ENCODE measurements at places on chromosomes 11 and 22. TPM values are rescaled to one million over a fixed set of nuclear protein-coding genes. Genes with fewer than 3 reads are reported as not detected.

The CTSW gene
- 2.7 TPM for total RNA-seq

The USP2 gene
- 7.3 TPM for total RNA-seq

The SLC17A6 gene
- not detected for total RNA-seq

The CHRM1 gene
- total RNA-seq = 0.09 TPM

The HEPHL1 gene
- total RNA-seq = not detected

The TOMT gene
- not detected for total RNA-seq

The GGTLC2 gene
- total RNA-seq = not detected

The UPB1 gene
- total RNA-seq = 0.83 TPM

The TNNT3 gene
- 1.5 TPM for total RNA-seq

GRCh38 chr22:44378380-44378779 is 65.6 kb upstream of the SHISAL1 start:
- DNase-seq = no peak

GRCh38 chr11:113305440-113306336 is 8.7 kb upstream of the TTC12 start:
- peak; percentile 79 for DNase-seq

DNA sequence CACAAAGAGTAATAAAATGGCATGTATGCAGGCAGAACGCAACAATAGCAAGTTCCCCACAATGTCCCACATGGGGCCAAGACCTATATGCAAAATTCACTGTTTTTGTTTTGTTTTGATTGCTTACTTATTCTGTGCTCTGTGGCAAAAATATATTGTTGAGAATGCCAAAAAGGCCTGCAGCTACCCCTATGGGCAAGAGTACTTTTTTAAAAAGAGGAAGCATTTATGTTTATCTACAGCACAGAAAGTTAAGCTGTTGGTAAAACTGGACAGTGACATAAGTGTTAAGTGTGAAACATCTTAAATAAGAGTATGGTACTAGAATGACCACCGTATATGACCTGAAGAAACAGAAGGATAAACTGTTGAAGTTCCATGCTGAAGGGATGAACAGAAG is 301.9 kb upstream of the ZC3H12C start:
- no peak for DNase-seq

DNA sequence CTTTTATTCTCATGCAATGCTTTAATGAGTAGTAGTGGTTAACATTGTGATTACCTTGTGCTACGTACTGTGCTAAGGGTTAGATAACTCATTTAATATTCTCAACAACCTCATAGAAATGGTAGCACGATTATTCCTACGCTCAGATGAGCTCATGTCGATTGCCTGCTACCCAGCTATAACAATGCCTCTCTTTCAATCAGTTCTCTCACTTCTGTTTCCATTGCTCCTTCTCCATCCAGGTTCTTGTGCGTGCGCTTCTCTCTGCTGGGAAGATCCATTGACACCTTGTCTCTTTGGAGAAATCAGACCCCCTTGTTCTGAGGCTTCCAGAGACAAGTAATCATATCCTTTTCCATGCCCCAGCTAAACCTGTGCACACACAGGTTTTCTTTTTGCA is 120.8 kb downstream of the NECTIN1 start:
- DNase-seq = no peak

- DNase-seq = no peak
Measured at GRCh38 chr11:18567081-18567480, 21.5 kb downstream of the UEVLD start.

- no peak for DNase-seq
Measured at GRCh38 chr11:66324664-66325063, 7.8 kb upstream of the CD248 start.

- DNase-seq = no peak
Measured at GRCh38 chr11:121063728-121064127, 37.3 kb upstream of the TECTA start.

GRCh38 chr11:96254854-96255253 is 88.1 kb downstream of the MAML2 start:
- no peak for DNase-seq

DNA sequence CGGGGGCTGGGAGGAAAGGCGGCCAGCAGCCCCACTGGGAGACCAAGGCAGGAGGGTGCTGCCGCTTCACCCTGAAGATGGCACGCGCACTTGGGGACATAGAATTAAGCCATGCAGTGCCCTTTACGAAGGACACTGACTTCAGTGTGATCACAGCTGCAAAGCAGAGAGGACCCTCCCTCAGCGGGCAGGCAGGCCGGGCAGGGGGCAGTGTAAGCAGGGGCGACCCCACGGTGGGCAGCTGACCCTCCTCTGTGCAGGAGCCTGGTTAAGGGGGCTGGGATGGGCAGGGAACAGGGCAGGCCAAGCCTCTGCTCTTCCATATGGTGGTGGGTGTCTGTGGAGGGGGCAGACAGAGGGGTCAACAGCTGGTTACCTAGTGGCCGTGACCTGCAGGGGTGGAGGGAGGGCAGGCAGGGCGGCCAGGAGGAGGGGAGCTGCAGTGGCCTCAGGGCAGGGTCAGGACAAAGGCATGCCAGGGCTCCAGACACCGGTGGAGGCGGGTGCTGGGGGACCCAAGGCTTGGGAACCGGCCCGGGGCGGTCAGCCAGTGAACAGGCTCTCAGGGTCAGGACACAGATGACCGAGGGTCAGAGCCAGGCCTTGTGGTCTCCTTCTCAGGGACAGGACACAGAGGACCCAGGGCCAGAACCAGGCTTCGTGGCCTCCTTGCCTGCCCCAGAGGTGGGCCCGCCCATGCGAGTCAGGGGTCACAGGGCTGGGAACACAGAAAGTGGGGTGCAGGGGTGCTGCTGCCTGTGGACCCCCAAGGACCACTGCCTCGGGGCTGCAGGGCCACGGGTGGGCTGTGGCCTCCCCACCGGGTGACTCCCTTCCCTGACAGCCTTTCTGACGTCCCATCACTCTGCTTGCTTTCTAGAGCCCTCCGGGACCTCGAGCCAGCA is 7.2 kb downstream of the LMNTD2 start:
- DNase-seq = no peak

DNA sequence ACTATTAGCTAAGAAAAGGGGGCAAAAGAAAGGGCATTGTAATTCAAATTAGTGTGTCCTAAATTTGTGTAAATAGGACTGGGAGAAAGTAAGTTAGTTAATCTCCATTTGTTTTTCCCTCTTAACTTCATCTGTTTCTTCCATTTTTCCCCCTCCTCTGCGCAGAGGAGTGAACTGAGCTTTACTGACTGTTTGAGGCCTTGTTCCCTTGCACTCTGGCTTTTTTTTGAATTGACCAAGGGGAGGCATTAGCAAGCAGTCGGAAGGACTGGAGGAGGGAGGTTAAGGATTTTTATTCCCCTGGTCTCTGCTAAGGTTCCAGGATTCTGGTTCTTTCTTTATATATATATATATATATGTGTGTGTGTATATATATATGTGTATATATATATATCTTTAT is 15.2 kb upstream of the FANCF start:
- DNase-seq = no peak

GRCh38 chr11:14519597-14519916 is 629 bp downstream of the PSMA1 start:
- no peak for DNase-seq

DNA sequence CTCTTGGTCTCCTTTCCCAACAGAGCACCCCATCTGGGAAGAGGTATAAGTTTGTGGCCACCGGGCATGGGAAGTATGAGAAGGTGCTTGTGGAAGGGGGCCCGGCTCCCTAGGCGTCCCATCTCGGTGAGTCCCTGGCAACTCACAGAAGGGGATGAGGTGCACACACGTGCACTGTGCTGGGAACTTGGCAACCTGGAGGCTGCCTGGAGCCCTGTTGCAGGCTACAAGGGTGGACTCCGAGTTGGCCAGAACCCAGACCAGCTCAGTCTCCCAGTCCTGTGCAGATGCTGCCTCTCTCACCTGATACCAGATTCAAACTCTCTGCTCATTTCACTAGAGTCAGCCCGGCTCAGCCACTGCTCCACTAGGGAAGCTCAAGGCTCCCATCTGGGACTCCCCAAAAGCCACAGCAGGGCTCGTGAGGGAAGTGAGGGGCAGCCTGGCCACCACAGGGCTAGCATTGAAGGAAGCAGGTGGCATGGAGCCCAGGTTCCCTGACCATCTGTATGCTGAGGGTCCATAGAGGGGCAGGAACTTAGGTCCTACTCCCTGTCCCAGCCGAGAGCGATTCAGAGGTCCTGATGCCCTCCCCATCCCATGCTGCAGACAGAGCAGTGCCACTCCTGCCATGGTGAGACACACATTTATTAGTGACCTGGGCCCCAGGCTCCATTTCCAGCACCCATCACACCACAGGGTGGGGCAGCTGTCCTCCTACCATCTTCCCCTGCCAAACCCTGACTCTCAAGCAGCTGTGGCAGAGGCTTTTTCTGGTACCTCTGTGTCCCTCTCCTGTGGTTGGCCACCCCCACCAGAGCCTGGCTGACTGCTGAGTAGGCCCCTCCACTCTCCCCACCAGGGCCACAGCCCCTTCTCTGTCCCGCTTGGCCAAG is 4.0 kb downstream of the PRR33 start:
- no peak for DNase-seq

DNA sequence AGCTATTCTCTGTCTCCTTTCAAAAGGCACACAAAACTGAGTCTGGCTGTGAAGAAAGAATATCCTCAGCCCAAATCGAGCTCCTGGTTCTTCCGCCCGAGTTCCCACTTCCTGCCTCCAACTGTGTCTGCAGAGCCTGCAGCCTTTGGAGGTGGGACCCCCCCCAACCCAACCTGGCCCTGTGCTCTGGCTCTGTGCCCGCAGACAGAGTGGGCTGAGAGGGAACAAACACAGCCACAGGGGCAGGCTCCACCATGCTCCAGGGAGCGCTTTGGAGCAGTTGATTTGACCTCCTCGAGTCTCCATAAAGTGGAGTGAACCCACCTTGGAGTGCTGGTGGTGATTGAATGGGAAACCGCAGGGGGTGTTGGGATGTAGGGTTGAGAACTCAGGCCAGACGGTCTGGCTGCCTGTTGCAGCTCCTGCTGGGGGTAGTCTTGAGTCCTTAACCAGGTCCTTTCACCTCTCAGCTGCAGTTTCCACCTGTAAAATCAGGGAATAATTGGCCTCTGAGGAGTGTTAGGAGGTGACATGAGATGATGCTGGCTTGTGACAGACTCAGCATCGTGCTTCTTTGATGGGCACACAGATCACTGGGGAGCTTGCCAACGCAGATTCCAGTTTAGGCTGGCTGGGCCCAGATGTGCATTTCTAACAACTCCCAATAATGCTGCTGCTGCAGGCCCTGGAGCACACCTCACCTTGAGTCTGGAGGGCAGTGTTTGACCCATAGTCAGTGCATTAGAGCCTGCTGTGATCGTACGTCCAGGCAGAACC is 11.4 kb downstream of the DAGLA start:
- DNase-seq = no peak

GRCh38 chr11:122778148-122778547 is 60.2 kb upstream of the CRTAM start:
- no peak for DNase-seq

DNA sequence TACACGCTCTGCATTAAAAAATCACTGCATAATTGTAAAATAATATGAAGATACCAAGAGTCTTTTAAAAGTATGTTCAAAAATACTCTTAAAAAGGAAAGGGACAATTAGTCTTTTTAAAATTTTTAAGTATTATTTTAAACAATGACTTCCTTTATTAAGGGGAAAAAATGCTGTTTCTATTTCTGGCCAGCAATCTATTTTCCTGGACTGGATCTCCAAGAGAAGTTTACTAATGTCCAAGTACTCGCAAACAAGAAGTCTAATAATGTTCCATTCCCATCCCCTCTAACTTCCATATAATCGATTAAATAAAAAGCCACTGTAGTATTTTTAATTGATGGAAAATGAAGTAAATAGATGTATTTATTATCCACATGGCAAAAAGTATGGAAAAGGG is 123.7 kb downstream of the MPPED2 start:
- DNase-seq = no peak

GRCh38 chr11:111457731-111458368 is 54.3 kb downstream of the BTG4 start:
- no peak for DNase-seq

DNA sequence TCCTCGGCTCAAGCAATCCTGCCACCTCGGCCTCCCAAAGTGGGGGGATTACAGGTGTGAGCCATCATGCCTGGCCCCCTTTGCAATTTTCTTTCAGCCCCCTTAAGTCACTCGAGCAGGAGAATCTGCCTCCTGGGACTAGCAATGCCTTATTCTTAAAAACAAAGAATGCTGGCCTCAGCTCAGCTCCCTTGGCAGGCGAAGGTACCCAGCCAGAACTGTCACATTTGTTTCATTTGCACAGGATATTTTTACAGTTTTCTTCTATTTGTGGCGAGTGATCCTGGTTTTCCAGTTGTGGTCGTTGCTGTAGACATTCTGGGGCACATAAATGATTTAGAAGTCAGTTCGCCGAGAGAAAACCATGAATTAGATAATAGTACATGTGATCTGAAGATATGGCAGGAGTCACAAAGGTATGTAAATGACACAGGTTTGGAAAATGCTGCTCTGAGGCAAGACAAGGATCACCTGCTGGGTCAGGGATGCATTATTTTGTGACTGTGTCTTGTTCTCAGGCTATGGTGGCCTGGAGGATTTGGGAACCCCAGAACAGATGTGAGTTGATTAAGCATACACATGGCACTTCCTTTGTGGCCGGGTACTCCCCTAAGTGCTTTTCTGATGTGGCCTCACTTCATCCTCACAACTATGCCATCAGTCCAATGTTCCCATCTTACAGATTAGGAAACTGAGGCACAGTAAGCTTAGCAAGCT is 51.2 kb upstream of the SLC22A12 start:
- no peak for DNase-seq

- no peak for DNase-seq
Measured at GRCh38 chr11:119505071-119505470, 82.1 kb upstream of the THY1 start.

DNA sequence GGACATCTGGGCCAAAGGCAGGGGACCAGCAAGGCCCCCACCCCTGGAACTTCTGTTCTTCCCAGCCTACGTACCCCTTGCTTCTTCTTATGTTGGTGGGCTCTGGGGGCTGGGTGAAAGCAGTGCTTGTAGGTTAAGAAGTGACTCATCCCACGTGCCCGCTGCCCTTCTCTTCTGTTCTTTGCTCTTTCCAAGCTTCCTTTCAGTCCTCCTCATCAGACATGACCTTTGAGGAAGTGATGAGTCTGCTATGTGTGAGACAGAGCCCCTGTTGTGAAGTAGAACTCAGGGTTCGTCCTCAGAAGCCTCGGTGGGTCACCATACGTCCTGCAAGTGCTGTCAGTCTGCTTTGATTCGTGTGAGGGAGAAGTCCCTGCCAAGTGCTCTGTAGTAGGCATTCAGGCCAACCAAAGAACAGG is 12.7 kb downstream of the MED15 start:
- DNase-seq = no peak

DNA sequence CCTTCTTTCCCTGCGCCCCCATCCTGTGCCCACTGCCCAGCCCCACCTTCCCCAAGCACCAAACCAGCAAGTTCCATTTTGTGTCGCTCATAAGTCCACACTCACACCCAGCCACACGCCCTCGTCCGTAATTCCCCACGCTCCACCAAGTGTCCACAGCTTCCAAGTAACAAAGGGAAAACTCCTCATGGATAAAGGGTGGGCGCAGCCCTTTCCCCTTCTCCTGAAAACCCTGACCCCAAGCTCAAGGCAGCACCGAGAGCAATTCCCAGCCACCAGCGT is 458 bp downstream of the FXYD6 start:
- no peak for DNase-seq

DNA sequence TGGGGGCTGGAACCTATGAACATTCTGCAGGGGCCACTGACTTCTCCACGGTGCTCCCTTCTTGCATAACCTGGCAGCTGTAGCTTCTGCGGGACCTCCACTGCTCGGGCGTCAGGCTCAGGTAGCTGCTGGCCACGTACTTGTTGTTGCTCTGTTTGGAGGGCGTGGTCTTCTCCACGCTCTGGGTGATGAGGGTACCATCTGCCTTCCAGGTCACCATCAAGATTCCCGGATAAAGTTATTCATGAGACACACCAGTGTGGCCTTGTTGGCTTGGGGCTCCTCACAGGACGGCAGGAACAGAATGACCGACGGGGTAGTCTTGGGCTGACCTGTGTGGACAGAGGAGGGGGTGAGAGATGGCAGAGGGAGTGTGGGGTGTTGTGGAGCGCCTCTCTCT is 6.5 kb upstream of the DRICH1 start:
- no peak for DNase-seq
